ENCODE measurements at places on chromosomes 5 and 9.

GRCh38 chr9:94018628-94019027 is 63.5 kb upstream of the BARX1 start:
- DNase-seq: no peak

- no peak for DNase-seq
Observed at GRCh38 chr9:76704593-76705204, 59.5 kb upstream of the PCA3 start.

DNA sequence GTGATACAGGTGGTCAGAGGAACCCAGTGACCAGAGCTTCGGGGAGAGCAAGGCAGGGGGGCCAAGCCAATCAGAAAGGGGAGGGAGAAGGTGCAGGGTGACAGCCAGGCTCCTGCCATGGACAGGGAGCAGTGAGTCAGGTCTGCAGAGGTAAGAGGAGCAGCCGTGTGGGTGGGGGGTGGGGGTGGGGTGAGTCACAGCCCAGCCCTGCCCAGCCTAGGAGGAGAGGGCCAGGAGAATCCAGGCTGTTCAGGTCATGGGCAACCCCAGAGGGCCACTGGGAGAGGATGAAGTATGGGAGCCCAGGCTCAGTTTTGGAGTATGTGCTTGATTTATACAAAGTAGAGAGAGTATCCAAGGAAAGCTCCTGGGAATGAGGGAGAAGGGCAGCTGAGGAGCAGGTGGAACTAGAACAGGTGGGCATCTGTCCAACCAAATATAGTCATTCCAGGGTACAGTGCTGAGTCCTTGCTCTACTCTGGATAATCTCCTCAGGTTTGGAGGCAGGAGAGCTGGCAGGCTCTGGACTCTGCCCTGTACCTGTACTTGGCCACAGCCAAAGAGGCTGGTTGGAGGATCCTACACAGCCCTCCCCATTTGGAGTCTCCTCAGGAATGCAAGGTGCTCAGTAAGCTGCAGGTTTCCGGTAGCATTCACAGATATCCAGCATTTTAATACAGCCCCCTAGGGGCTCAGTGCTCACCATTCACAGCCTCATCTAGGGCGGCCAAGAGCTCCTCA is 1.6 kb downstream of the HBEGF start:
- DNase-seq: peak; percentile 42

- no peak for DNase-seq
Observed at GRCh38 chr5:35788724-35789123, 68.0 kb upstream of the IL7R start.

GRCh38 chr9:123437201-123437600 is 81.2 kb downstream of the CRB2 start:
- DNase-seq: no peak

DNA sequence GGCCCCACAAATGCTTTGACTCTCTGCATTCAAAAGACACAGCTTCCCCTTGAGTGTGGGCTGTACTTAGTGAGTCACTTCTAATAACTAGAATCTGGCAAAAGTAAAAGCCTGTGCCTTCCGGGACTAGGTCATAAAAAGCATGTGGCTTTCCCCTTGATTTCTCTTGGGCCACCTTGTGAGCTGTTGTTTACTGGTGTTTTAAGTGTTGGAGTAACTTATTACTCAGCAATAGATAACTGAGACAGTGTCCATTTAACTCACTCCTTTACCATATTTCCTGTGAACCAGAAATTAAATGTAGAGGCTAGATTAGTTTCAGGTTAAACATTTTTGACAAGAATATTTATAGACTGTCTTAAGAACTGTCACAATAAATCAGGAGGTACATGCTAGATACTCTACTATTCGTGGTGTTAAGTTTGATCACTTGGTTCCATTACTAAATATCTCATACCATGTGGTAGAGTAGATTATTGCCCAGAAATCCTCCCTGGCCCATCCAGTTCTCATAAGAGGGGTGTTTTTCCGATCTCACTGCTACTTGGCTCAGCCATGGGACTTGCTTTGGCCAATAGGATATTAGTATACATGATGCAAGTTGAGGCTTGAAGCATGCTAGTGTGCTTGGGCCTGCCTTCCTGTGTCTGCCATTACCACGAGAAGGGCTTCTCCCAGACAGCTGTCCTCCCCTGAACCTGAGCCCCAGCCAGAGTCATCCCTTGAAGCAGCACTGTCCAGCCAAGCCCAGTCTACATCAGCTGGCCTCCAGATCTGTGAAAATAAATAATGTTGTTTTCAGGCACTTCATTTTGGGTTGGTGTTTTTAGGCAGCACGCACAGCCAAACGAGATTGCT is 10.4 kb upstream of the CMBL start:
- no peak for DNase-seq

DNA sequence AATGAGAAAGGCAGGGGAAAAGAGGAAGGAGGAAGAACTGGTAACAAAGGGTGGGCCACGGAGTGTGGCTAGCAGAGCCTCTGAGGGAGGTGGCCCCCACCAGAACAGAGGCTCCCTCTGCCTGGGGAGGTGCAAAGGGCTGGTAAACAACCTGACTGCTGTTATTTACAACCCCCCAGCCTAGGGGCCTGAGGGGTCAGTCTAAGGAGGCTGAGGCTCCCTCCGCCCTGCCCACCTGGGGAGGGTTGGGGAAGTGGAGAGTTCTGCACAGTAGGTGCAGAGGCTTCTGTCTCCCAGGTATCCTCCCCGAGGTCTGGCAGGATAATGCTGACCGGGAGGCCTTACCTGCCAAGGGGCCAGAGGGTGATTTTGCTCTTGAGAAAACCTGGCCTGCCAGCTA is 35.6 kb upstream of the SMU1 start:
- DNase-seq: no peak

GRCh38 chr9:20650750-20651299 is 28.5 kb upstream of the MLLT3 start:
- DNase-seq: no peak

DNA sequence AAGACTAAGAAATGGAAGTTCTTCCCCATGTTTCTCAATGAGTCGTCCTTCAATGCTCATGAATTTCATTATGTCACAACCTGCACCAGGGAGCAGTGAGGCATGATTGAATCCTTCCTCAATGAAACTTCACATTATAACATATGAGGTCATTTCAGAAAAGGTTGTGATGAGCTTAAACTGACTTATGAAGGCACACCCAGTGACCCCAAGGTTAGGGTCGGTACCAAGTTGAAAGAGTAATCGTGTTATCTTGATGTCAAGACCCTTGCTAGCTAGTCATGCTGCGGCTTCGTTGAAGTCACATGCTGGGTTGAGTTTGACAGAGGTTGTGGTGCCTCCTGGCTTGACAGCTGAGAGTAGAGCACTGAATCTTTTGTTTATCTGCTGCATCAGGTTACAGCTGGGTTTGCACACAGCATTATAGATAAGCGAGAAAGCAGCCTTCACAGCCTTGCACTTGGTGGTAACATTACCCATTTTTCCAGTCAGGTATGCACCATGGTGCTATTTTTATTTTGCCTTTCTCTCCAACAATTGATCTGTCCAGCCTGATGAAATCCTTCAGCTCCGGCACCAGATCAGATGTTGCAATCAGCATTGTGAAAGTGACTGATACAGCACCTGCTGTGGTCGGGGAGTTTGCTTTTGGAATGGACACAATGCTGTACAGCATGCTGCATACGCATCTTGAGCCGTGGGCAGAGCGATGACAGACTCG is 133.2 kb downstream of the ERCC6L2 start:
- peak; percentile 35 for DNase-seq

DNA sequence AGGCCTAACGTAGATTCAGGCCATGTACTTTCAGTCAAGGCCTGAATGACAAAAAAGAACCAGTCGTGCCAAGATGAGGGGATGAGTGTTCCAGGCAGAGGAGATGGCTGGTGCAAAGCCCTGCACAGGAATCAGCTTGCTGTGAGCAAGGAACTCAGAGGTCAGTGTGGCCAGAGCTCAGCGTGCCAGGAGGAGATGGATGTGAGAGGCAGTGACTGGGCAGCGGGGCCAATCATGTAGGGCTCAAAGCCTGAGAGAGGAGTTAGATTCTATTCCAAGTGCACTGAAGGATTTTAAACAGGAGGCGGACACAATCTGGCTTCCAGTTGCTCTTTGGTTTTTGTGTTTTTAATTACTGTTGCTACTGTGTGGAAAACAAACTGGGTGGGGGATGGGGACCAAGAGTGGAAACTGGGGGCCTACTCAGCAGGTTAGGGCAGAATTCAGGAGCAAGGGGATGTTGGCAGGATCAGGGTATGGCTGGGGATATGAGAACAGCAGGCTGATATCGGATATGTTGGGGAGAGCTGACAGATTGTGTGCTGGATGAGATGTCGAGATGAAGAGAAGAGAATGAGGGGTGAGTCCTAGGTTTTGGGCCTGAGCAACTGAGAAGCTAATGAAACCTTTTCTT is 64.3 kb downstream of the ANGPTL2 start:
- DNase-seq: no peak

DNA sequence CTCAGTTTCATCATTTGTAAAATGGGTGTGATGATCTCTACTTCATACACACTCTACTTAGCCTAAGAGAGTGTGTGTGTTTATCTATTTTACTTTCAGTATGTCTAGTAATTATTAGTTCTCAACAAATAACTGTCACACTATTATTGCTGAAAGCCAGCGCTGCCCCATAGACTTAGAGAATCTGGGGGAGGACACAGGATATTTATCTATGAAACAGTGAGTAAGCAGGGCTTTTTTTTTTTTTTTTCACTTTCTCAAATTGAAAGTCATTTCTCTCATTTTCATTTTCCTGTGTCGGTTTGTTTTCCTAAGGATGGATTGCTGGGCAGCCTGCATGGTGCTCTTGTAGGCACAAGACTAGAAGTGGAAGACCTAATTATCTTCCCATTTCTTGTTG is 248.4 kb upstream of the RPS23 start:
- no peak for DNase-seq

DNA sequence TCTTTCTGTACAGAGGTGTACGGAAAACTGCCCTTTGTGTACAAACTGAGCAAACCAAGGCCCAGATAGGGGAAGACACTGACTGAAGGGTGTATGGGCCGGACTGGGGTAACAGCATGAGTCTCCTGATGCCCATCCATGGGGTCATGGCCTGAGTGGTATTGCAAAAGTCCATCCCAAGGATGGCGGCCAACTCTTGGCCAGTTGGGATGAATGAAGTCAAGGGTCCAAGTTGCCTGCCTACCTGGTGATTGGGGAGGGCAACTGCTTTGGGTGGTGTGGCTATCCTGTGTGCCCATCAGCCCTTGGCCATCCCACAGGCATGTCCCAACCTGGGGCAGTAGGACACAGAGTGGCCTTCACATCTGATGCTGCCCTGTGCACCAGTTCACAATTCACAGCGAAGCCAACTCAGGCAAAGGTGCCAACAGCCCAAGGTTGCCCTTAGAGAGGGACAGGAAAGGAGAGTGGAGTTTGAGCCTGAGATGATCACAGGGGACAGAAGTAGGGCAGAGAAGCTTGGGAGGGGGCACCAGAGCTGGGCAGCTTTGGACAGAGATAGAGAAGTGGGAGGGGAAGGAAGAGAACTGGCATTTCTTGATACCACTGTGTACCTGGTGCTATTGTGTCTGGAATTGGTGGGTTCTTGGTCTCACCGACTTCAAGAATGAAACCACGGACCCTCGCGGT is 46.6 kb downstream of the COL15A1 start:
- DNase-seq: no peak

GRCh38 chr9:129814432-129815223 is 9.3 kb downstream of the TOR1A start:
- no peak for DNase-seq

- DNase-seq: peak; percentile 98
Observed at GRCh38 chr9:124202447-124202971, 55.2 kb upstream of the NEK6 start.

- DNase-seq: no peak
Observed at GRCh38 chr9:120730654-120731514, 16.6 kb upstream of the MEGF9 start.

GRCh38 chr5:32814141-32814540 is 103.0 kb downstream of the NPR3 start:
- DNase-seq: no peak

DNA sequence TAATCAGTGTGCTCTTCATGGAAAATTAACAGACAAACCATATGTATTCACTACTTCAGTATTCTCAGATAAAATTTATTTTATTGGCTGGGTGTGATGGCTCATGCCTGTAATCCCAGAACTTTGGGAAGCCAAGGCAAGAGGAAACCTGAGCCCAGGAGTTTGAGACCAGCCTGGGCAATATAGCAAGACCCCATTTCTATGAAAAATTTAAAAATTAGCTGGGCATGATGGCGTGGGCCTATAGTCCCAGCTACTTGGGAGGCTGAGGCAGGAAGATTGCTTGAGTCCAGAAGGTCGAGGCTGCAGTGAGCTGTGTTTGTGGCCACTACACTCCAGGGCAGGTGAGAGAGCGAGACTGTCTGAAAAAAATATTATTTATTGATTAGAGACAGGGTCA is 23.4 kb upstream of the CREBRF start:
- no peak for DNase-seq

- DNase-seq: no peak
Observed at GRCh38 chr5:5838493-5838892, 416.0 kb downstream of the ICE1 start.

- DNase-seq: no peak
Observed at GRCh38 chr9:91303741-91304415, 57.8 kb downstream of the AUH start.

GRCh38 chr5:127588368-127588767 is 60.5 kb upstream of the CTXN3 start:
- no peak for DNase-seq

- no peak for DNase-seq
Observed at GRCh38 chr5:6722015-6722414, 8.8 kb downstream of the TENT4A start.

- DNase-seq: no peak
Observed at GRCh38 chr9:108322326-108323098, 533.3 kb downstream of the ACTL7B start.

- DNase-seq: peak; percentile 29
Observed at GRCh38 chr5:40405996-40406740, 273.5 kb upstream of the PTGER4 start.

- no peak for DNase-seq
Observed at GRCh38 chr5:54695198-54695966, 177.8 kb downstream of the SNX18 start.

DNA sequence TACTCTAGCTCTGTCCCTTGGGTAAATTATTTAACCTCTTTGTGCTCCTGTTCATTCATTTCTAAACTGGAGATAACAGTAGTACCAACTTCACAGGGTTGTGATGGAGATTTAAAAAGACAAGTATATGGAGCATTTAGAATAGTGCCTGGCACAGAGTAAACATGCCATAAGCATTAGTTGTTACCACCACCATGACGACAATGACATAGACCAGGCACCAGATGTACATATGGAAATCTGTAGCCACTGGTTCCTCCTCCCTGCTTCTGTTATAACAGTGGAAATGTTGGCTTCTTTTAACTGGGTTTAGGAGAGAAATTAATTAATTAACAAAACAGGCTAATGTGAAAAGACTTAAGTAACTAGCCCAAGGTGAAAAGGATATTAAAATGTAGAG is 217.5 kb downstream of the DENND1A start:
- DNase-seq: no peak

GRCh38 chr9:92947268-92948037 is at the start of gene FGD3:
Gene FGD3, plus strand, starts transcription at chr9:92947523. Its CDS starts 28,734 bp downstream, at chr9:92976257.
- peak; percentile 60 for DNase-seq

- no peak for DNase-seq
Observed at GRCh38 chr5:178322736-178323540, 90.3 kb upstream of the PHYKPL start.

Measured in activated CD8-positive, alpha-beta T cell treated with anti-CD3 and anti-CD28 coated beads for 36 hours (primary cell).